ENCODE measurements at places on chromosomes 7 and 10. TPM values are rescaled to one million over a fixed set of nuclear protein-coding genes. Genes with fewer than 3 reads are reported as not detected.

The CNTNAP2 gene
- 0.22 TPM for total RNA-seq

DNA sequence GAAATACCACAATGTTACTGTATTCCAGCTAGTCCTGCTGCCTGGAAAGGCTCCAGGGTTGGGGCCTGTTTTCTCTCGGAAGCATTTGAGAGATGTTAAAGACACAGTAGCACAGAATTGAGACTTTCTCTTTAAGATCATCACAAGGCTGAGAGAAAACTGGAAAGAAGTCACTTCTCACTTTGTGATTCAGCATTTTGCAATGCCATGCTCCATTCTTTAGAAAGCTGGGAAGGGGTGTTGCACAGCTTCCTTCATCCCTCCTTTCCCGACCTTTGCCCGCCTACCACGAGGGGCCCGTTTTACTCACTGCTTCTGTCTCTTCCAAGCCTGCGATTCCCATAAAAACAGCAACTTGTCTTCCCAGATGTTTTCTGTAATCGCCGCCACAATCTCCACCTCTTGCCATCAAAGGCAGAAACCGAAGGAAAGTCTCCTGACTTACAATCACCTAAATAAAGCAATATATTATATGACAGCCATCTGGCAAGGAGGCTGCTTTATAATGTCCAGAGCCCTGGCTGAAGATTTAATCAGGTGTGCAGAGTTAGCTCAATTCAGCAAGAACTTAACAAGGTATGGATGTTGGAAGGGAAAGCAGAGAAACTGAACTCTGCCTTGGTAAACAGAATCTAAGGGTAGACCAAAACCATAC is 18.9 kb downstream of the NOD1 start:
- no peak for DNase-seq

The PDGFA gene
- 38.9 TPM for total RNA-seq

DNA sequence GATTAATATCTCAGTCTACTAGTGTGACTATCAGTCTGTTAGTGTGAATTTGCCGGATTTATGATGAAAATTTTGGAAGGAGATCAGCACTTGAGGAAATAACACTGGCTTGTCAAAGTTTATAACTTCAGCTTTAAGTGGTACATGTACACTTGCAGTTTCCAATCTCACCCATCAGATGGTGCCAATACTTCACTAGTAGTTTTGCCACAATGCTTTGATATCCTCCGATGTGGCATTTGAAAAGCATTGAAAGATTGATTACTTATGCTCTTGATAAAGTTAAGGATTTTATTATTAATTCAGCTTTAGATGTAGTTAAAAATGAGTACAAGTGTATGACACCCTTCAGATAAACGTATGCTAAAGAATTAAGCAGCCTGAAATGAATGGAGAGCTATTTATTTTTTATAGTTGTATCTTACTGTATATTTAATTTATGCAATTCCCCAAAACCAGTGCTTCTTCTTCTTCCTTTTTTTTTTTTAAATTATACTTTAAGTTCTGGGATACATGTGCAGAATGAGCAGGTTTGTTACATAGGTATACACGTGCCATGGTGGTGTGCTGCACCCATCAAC is 98.2 kb downstream of the ANLN start:
- no peak for DNase-seq

The ZNF511 gene
- 34.4 TPM for total RNA-seq

DNA sequence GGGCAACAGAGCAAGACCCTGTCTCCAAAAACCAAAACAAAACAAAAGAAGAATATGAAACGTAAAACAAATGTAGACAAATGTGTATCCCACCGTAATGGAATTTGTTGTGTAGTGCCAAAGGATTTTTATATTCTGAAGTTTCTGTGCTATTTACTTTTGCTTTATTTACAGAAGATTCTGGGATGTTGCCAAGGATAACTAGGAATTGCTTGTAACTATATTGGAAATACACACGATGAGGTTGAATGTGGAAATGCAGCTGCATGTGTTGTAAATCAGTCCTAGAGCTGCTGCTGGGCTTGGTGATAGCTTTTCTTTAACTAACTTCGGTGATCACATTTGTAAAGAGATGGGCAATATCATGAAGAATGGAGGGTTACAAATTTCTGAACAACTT is 39.5 kb downstream of the GALNT17 start:
- DNase-seq = no peak

DNA sequence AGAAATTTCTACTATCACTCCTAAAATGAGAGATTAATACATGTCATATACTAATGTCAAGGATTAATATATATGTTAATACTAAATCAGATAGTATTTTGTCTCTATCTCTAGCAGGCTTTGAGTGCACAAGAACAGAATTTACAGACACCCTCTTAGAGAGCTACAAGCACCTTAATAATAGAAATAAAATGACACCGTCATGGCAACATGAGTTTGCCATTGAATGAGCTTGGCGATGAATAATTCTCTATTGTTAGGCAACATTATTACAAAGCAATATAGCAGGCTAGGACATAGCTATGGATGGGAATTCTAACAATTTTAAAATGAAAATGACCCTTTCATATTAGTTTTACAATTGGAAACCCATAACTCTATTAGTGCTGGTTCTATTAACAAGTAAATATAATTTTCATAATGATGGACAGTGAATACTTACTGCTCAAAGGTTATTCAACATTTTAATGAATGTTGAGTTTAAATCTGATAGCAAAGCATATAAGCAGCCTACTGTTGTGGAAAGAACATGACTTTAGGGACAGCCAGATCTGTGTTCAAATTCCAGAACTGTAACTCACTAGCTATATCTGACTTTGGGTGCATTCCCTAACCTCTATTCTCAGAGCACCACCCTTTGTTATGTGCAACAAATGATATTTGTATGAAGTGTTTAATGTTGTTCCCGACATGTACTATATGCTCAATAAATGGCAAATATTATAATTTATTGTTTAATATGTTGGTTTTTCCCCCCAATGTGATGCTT is 184.5 kb upstream of the DKK1 start:
- DNase-seq = no peak

GRCh38 chr7:4084271-4084670 is 597.8 kb upstream of the FOXK1 start:
- no peak for DNase-seq

DNA sequence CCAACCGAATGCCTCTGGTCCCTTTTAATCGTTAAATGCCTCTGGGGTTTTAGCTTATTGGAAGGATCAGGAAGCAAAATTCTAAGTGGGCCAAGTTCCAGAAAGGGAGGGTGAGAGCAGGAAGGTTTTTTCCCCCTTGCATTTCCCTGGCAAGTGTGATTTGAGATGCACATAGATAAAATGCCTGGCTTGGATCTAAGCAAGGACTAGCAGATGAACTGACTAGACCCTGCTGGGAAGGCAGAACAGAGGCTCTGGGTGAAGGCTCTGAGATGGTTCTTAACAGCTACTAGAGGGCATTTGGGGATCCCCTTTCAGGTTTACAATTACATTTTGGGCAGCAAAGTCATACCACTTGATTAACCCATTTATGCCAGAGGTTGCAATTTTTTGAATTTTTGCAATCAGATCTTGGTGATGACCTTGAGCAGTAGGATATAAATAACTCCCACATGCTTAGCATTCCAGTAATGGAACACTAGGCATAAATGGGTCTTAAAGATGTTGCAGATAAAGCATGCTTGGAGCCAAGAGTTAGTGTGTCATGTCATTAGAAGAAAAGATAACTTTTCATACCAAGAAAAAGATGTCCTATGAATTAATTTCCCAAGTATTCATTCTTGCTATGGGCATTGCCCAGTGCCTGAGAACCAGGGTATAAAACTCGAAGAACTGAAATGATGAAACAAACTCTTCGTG is 205.9 kb downstream of the SEC23IP start:
- DNase-seq = no peak

The ENTPD1 gene
- total RNA-seq = 14.7 TPM

GRCh38 chr10:42976351-42977031 is 100.4 kb upstream of the RET start:
- peak; percentile 50 for DNase-seq

The POLR2J2 gene
- 6.5 TPM for total RNA-seq

DNA sequence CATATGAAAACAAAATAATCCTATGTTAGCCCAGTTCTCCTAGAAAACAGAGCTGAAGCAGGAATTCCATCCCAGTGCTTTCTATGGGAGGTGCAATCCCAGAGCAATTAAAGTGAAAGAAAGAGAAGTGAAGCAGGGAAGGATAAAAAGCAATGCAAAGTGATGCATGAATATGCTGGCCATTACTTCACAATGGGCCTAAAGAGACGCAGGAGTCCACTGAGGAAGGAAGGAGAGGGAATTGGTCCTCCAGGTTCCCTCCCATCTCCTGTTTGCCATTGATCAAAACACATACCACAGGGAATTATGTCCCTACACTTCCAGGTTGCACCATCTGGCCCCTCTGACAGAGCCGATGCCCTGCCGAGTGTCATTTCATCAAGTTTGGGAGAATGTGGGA is 392.2 kb upstream of the NFE2L3 start:
- no peak for DNase-seq

- no peak for DNase-seq
Measured at GRCh38 chr7:31049005-31049765, 2.9 kb upstream of the ADCYAP1R1 start.

GRCh38 chr10:127145173-127145572 is 51.2 kb downstream of the INSYN2A start:
- DNase-seq = peak; percentile 22

The ACTA2 gene
- 162 TPM for total RNA-seq

GRCh38 chr10:16944986-16945385 is 127.8 kb upstream of the RSU1 start:
- DNase-seq = no peak

- DNase-seq = no peak
Measured at GRCh38 chr7:35004531-35005095, 32.7 kb downstream of the DPY19L1 start.

DNA sequence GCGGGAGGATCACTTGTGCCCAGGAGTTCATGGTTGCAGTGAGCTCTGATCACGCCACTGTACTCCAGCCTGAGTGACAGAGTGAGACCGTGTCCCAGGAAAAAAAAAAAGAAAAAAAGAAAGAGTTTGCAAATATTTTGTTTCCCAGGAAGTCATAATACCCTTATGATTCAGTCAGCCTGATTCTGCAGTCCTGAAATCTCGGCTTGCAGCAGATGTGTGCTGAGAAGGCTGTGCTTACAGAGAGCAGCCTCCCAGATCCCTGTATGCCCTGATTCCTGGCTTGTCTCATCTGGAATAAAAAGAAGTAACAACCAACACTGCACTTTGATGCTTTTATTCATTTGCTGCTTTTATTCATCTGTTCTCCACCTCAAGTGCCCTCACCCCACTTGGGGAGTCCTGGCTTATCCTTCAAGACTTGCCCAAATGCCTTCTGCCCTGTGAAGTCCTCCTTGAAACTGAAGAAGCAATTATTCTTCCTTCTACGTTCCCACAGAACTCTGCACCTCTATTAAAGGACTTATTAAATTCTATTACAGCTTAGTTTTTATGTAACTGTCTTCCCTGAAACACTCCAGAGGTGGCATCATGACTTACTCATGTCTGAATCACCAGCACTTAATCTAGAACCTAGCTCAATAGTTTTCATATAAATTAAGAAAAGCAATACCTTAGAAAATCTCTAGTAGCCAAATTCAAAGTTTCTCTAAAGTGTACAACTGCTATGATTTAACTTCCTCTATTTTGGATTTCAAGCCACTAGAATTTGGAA is 27.7 kb upstream of the BPGM start:
- no peak for DNase-seq

The NEUROG3 gene
- total RNA-seq = not detected

DNA sequence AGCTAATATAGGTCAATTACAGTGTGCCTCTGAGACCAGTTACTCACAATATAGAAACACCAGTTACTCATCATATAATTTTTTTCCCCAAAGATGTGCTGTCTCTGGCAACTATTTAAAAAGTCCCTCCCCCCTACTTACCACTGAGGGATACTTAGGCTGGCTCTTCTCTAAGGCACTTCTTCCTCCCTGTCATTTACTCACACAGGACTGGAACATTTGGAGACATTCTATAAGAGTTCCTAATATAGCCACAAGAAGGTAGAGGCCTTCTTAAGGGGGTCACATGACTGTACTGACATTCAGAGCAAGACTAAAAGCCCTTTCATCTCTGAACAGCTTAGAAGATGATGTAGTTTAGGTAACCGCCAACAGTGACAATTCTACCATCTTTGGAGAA is 44.4 kb upstream of the SLIT1 start:
- DNase-seq = no peak

GRCh38 chr7:47734287-47734948 is 152.5 kb upstream of the TNS3 start:
- no peak for DNase-seq

DNA sequence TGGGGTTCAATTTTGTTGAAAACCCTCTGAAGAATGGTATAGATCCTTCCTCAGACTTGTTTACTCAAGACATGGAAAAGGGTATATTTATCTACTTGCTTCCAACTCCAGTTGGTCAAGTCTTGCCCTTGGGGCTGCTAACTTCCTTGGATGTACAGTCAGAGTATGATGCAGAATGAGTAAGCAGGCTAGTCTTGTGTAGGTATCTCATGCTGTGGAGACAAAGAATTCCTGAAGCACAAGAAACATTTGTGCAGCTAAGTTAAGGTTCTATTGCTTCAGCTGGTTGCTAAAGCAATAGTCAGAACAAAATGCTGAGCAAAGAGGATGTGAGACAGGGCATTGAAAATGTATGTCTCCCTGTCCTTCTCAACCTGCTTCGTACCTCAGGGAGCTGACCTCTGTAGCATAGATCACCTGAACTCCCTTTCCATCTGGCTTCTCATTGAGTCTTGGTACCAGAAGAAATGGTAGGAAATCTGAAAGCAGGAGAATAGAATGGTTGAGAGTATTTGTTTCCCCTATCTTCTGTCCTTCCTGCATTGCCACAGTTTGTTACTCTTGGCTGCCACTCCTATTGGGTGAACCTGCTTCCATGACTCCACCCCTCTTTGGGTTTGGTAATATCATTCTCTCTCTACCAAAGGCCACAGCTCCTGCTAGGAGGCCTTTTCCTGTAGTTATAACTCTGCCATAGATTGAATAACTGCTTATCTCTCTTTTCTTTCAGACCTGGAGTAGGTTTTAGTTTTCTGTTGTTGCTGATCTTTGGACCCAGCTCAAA is 346.0 kb downstream of the PHF14 start:
- DNase-seq = no peak

DNA sequence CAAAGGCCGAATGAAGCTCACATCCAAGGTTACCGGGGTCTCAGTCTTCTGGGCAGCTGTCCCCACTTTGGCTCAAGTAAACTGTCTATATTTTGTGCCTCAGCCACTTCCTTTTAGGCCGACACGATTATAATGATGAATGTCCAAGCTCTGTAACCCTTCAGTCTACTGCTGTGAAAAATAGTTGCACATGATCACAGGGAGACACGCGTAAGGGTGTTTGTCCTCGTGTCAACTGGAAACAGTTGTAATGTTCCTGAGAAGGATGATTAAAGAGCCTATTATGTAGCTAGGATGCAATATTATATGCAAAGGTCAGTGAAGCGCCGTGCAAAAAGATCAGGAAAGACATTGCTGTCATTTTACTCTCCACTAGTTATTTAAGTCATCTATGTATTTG is 559.9 kb downstream of the SDK1 start:
- no peak for DNase-seq

GRCh38 chr10:4533621-4534020 is 292.4 kb upstream of the AKR1E2 start:
- DNase-seq = no peak
